ENCODE measurements at places on chromosomes 12 and 14.

GRCh38 chr12:24952389-24952788 is 3.5 kb upstream of the BCAT1 start:
- no peak for DNase-seq

GRCh38 chr12:18578191-18578590 is 159.6 kb downstream of the PLCZ1 start:
- DNase-seq = no peak

- DNase-seq = no peak
Observed at GRCh38 chr12:48680861-48681260, 1.2 kb downstream of the KANSL2 start.

- no peak for DNase-seq
Observed at GRCh38 chr12:116698554-116699075, 39.3 kb downstream of the SPRING1 start.

DNA sequence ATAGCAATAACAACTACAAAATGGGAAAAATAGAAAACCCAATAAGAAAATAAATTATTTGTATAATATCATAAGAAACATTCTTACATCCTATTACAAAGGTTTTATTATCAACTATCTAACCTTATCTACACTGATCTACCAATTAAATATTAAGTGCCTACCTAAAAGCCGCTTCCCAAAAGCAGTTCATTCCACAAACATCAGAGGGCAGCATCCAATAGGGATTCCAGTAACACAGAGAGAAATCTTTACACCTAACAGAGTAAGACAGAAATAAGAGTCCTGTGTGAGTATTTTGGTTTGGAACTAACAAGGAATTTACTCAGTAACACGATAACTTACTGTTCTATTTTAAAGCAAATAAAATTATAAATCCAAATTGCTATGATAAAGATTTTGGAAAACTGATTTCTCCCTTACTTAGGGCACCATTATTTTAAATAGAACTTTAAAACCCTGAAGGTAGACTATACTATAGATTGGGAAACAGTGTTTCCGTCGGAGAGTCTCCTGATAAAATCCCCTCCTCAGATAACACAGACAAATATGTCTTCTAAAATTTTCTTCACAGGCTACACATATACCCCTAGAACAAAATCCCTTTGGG is 15.0 kb downstream of the GXYLT1 start:
- no peak for DNase-seq

GRCh38 chr12:232731-233614 is 19.0 kb upstream of the SLC6A12 start:
- no peak for DNase-seq

DNA sequence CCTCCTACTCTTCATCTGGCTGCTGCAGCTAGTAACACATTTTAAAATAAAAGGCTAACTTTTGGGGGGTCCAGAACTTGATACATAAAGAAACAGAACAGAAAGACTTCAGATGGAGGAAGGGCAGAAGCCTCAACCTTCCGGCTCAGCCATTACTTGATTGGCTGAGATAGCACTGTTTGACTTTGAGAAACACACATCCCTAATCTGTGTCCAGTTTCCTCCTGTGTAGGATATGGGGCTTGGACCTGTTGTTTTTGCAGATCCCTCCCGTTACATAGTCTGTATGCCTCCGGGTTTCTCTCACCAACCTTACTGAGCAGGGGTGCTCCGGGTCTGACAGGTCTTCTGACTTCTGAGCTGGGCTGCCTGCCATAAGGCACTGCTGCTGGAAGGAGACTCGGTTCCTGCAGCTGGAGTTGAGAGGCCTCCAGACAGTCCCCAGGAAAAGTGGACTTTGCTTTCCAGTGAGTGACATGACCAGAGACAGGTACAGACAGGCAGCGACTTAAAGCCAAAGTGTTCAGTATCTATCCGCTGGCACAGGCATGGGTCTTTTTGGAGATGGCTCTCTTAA is 8.3 kb upstream of the ZNF641 start:
- no peak for DNase-seq

- DNase-seq = no peak
Observed at GRCh38 chr12:32053881-32054624, 52.6 kb upstream of the BICD1 start.

DNA sequence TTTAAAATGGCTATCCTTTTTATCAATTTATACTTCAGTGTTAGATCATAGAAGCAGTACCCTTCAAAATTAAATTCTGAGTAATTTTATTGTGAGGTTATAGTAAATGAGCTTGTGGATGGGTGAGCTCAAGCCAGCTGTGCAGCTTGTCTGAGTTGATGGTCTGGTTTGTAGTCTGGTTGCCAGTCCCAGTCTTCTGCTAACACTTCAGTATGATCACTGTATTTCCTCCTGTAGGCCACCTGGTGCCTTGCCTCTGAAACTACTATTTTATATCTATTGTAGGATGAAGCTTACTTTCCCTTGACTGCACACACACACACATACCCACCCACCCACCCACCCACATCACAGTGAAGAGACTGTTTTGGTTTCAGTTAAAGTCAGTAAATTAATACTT is 496.4 kb downstream of the PCNX1 start:
- DNase-seq = no peak

GRCh38 chr12:20212658-20213555 is 155.4 kb upstream of the PDE3A start:
- peak; percentile 98 for DNase-seq

GRCh38 chr12:64625243-64626077 is 15.2 kb downstream of the RASSF3 start:
- peak; percentile 67 for DNase-seq

DNA sequence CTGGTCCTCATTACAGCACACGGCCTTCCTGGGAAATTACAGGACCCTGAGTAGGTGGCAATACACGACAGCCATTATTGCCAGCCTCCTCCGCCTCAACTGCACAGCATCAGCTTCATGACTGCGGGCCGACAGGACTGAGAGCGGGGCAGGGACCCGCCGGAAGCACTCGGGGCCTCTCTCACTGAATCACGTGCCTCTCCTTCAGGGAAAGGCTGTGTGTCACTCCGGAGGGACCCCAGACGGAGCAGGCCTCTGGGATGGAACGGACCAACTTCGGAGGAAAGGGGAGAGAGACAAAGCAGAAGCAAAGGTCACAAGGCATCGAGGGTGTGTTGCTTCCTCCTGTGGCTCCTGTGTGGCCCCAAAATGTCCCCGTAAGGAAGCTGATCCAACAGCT is 90.0 kb downstream of the RNF34 start:
- no peak for DNase-seq

DNA sequence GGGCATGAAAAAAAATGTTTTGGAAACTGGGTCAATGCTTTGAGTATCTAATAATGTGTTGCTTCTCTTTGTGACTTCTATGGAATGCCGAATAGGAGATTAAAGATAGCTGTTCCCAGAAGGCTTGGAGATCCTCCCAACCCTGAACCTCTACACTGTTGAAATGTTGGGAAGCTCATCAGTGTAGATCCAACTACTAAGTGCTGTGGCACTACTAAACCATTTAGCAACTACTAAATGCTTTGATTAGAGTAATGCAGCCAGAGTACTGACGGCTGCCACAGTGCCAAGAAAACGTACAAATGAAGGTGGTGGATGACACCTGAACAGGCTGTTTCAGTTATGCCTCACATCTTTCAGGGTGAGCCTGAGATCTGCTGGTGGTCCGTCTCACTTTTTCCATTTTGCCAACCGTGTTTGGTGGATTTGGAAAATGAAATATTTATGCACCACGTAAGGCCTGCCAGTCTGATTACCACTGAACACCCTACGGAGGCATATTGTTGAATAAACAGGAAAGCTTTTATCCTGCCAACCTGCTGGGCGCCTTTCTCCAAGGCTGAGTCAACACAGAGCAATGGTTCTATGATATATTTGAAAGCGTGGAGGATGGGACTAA is 938.0 kb upstream of the FLRT2 start:
- DNase-seq = no peak

- DNase-seq = peak; percentile 69
Observed at GRCh38 chr14:89399594-89400068, 17.4 kb downstream of the FOXN3 start.

GRCh38 chr14:51855234-51855633 is 5.2 kb upstream of the GNG2 start:
- DNase-seq = no peak

DNA sequence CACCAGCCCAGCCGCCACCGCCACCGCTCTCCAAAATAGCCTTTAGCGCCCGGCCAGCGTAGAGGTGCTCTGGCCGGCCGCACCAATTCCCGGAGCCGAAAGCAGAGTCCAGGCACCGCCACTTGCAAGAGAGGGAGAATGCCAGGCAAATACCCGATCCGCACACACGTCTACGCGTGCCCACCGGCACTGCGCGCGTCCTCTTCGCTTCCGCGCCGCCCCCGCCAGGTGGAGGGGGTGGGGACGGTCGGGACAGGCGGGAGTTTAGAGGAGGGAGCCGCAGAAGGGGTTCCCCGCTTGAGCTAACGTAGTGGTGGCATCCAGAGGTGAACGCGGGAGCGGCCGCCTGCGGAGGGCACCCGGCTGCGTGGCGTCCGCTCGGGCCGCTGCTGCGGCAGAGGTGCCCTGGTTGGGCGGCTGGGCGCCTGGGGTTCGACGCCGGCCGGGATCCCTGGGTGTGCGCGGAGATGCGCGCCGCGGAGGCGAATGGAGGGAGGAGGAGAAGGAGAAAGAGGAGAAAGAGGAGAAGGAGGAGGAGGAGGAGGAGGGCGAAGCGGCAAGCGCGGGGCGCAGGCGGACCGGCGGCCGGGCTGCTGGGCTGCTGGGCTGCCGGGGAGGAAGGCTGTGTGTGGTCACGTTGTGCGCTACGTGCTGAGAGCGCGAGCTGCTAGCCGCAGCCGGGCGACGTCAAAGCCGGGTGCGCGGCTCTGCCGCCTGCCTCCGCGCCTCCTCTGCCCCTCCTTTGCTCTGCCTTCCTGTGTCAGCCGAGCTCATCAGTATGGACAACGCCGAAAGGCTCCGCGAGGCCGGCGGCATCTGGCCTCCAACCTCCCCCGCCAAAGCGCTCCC is at the start of gene MDGA2:
Gene MDGA2, minus strand, starts transcription at position 140 of the 849 bp plus-strand sequence.
- DNase-seq = no peak

GRCh38 chr14:99976681-99977080 is 88.5 kb upstream of the EVL start:
- no peak for DNase-seq

- no peak for DNase-seq
Observed at GRCh38 chr12:88866881-88867280, 286.6 kb upstream of the KITLG start.

DNA sequence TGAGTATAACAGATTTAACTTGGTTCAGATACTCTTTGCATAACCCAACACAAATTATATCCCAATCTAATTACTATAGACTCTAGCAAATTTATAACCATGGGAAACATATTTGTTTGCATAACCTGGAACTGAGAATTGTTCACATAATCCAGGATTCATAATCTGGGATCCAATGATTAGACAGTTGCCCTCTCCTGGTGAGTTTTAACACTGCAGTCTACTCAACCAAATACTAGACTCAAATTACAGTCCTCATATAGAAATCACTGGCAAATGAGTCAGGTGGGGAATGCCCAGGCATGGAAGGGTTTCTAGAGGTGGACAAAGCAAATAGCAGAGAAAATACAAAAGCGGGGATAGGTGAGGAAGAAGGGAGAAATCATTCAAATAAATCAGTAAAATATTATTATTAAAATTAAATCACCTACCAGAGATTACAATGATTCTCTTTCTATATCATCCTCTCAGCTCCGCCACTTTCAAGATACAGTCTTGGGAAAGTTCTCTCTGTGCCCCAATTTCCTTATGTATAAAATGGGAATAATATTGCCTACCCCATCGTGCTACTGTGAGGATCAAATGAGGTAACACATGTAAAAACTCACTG is 9.4 kb downstream of the GCH1 start:
- peak; percentile 7 for DNase-seq

GRCh38 chr12:26280869-26281268 is 85.5 kb downstream of the SSPN start:
- no peak for DNase-seq

GRCh38 chr14:28773861-28774691 is 7.5 kb downstream of the FOXG1 start:
- DNase-seq = no peak

DNA sequence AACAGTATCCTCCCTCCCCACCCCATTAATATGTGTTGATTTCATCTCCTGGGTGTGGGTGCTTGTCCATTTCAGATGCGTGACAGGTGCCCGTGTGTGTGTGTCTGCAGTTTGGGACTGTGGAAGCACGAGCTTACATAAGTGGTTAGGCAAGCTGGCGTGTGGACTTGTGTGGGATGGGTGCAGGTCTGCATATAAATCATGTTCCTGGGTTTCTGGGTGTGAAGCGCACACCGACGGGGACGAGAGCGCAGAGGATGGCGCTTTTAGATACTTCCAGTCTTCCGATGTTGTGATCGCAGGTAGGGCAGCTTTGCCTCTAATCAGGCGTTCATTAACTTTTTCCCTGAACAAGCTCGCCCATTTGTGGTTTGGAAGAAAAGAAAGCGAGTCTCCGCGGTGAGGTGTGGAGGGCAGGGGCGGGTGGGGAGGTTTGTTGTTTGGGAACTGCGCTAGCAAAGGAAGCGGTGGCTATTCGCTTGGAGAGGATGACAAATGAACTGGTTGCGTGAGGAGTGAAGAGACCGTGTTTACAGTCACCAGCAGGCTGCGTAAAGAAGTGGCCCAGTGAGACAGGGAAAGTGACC is 865 bp downstream of the RGS6 start:
- DNase-seq = no peak

- no peak for DNase-seq
Observed at GRCh38 chr14:39383741-39384140, 48.5 kb downstream of the FBXO33 start.

- no peak for DNase-seq
Observed at GRCh38 chr12:63994704-63995103, 150.2 kb downstream of the SRGAP1 start.

GRCh38 chr14:30445852-30446251 is 113.1 kb upstream of the G2E3 start:
- DNase-seq = no peak

- DNase-seq = no peak
Observed at GRCh38 chr12:104534162-104534856, 77.6 kb downstream of the CHST11 start.

- peak; percentile 91 for DNase-seq
Observed at GRCh38 chr12:50187084-50187900, 20.1 kb upstream of the CERS5 start.

DNA sequence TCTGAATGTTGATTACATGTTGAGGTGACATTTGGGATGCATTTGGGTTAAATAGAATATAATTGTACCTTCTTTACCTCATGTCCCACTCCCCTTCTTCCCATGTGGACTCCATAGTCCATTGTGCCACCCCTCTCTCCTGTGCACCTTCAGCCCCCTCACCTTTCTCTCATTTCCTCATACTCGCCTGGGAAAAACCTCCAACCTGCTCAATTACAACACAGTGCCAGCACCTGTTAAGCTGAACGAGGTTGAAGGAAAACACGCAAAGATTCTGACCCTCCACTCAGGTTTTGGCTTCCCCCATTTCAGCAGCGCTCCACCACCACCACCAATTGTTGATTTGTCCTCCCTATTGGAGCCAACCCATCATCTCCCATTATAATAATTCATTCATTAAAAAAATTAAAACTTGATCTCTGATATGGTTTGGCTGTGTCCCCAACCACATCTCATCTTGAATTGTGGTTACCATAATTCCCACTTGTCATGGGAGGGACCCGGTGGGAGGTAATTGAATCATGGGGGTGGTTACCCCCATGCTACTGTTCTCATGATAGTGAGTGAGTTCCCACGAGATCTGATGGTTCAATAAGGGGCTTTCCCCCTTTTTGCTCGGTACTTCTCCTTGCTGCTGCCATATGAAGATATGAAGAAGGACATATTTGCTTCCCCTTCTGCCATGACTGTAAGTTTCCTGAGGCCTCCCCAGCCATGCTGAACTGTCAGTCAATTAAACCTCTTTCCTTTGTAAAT is 33.7 kb upstream of the PPP2R5C start:
- no peak for DNase-seq
